Bone marrow (tissue), 2 donors: ENCODE measurements at places on chromosomes 16 and 17.

DNA sequence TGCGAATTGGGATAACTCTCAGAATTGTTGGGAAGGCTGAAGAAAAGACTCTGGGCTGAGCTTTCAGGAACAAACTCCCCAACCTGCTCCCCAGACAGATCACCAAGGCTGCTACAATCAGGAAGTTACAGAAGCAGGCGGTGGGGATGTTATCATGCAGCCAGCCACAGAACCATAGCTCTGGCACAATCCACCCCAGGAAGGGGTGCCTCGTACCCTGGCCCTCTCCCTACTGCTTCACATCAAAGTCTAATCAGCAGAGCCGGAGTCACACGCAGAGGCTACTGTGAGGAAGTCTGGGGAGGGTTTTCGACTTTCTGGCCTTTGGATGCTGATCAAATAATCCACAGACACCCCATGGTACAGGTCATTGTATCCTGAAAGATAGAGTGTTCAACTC lies 86.8 kb downstream of the NTN1 start:
- DNase-seq = no peak

GRCh38 chr16:12462426-12463280 lies 341.0 kb downstream of the CPPED1 start:
- DNase-seq = no peak

DNA sequence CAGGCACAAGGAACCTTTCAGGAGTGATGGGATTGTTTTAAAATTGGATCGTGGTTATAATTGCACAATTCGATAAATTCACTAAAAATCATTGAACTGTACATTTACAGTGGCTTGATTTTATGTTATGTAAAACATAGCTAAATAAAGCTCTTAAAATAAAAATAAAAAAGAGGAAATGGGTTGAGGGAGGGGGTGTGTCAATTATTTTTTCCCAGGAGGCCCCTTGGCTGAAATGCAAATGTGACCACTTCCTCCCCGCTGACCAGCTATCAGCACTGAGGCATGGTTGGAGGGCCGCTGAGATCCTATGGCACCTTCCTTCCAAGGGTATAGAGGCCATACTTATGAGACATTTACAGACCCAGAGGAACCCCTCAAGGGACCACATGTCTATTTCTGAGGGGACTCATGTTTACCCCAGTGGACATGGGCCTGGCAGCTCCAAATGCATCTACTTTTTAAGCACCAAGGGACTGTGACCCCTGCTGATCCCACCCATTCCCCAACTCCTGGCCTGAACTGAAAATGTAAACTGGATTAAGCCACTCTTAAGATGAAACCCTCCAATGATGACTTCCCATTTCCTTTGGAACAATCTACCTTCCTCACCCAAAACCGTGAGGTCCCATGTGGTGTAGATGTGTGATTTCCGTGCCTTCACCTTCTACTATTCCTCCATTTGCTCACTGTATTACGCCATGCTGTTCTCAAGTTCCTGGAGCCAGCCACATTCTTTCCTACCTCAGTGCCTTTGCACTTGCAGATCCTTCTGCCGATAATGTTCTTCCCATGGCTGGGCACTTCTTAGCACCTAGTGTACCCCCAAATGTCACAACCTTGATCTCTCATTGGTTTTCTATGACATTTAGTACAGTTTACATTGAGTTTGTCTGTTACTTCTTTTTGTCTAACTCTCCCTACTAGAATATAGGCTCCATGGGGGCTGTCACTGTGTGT lies 2.8 kb upstream of the IL21R start:
- peak; percentile 20 for DNase-seq

DNA sequence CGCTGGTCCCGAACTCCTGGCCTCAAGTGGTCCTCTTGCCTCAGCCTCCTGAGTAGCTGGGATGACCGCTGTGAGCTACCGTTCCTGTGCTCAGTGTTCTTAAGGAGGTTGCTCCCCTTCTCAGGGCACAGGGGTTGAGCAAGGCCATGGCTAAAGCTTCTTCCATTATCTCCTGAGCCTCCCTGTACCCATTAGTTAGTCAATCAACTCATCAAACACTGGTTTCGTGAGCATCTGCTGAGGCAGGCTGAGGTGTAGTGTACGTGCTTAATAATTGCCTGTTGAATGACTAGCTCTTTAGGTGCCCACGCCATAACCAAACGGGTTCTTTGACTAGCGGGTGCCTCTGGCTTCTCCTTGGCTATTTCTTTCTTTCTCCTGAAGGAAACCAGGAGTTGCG lies 11.7 kb downstream of the SGCA start:
- no peak for DNase-seq

- no peak for DNase-seq
Measured at GRCh38 chr17:82105417-82105881, 7.4 kb upstream of the FASN start.

DNA sequence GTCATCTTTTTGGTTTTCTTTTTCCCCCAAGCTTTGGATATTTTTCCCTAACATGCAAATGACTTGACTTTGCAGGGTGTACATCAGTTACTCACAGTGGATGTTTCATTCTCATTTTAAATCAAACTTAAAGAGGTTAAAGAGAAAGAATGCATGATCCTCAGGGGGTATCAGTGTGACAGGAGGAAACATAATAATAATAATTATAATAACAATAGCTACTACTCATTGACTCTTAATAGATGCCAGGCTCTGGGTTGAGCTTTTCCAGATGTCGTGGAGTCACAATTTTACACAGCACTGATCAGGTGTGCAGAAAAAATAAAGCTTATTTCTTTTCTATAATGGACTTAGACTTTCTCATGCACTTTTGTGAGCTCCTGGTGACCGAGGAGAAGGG lies 157.2 kb upstream of the CACNG3 start:
- no peak for DNase-seq

- DNase-seq = no peak
Measured at GRCh38 chr16:56961386-56961785, 364 bp upstream of the CETP start.

DNA sequence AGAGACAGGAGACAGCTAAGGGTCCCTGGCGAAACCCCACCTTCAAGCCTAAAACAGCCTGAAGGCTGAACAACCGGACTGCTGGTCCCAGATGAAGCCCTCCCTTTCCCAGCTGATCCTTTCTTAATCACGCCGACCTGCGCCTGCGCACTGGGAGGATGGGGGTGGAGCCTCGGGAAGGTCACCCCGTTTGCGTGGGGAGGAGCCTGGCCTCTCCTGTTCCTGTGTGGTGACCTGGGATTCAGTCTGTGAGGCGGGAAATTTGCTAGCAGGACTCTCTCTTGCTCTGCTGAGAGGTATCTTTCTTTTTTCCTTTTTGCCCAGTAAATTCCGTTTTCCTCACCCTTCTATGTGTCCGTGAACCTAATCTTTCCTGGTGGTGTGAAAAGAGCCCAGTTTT lies 9.6 kb downstream of the FAM20A start:
- DNase-seq = no peak

- DNase-seq = no peak
Measured at GRCh38 chr17:27990100-27990499, 52.4 kb upstream of the NLK start.

DNA sequence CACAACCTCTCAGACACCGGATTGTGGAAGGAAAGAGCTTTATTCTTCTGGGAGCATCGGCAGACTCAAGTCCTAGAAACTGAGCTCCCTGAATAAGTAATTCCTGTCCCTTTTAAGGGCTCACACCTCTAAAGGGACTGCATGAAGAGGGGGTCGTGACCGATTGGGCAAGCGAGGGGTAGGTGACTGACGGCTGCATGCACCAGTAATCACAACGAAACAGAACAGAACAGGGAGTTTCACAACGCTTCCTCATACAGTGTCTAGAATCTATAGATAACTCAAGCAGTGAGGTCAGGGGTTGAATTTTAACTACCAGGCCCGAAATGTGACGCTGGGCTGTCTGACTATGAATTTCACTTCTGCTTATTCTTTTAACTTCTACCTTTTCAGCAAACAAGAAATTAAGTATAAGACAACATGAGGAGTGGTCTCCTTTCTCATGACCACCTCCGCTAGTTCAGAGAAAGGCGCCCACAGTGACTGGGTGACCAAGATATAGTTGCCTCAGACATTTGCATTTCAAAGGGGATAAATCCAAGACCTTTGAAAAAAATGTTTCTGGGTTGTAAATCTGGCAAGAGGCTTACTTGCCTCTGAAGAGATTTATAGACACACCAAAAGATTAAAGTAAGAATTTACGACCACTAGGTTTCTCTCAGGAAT lies 88.4 kb upstream of the ATF7IP2 start:
- peak; percentile 9 for DNase-seq

- DNase-seq = peak; percentile 89
Measured at GRCh38 chr17:5584383-5585286, at the start of gene NLRP1. TSS of gene NLRP1 (minus strand) at chr17:5584509. CDS start at chr17:5583957, 552 bp downstream.

GRCh38 chr16:4693956-4694641 lies 737 bp downstream of the NUDT16L1 start:
- DNase-seq = no peak

- no peak for DNase-seq
Measured at GRCh38 chr16:58123896-58124600, 5.1 kb downstream of the CFAP20 start.

DNA sequence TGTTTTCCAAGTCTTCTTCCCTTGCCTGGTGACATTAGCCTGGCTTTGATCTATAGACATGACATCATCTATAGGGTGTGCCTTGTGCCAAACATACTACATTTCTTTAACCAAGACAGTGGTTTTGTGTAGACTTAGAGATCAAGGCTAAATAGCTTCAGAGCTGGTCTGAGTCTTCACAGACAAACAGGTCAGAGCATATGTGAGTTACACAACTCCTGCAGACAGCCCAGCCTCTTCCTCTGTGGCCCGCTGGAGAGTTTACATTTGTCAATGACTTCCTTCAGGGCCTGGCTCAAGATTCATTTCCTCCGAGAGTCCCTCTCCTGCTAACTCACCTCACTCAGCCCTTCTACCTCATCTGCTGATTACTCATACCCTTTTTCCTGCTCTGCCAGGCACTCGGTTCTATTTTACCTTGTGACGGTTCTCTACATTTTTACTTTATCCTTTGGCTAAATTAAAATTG lies 73.1 kb upstream of the TANC2 start:
- DNase-seq = peak; percentile 77

DNA sequence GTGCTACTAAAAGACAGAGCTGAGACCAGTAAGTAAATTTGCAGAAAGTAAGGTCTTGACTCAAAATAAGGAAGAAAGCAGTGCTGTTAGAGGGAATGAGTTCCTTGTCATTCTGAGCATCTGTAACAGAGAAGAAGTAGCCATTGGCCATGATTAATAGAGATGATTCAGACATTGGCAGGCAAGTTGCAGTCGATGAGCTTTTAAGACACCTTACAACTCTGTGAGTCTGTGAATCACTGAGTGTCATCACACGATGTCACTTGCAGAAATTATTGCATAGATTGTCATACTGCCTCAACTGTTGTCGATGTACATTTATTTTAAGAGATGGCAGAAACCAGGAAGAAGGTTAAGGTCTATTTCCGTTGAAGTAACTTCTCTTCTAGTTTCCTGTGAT lies 201.1 kb upstream of the CDH13 start:
- no peak for DNase-seq

GRCh38 chr16:1221628-1222552 lies 3.2 kb downstream of the TPSG1 start:
- DNase-seq = no peak

DNA sequence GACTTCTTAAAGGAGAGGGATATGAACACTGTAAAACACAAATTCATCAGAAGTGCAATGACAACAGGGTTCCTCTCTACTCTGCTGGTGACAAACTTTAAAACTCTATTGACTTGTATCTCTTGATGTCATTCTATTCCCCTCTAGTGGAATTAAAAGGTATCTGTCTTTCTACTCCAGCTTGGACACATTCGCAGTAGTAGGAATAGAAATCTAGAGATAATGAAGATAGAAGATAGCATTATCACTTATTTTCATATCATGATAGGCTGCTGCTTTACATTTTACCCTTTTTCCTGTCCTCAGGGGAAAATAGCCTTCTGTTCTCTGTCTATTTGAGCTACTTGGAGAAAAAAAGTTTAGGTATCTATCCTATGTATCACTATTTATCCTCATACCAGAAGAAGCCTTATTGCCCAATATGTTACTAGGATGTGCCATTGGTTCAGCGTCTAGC lies 209.6 kb upstream of the CACNG5 start:
- no peak for DNase-seq

DNA sequence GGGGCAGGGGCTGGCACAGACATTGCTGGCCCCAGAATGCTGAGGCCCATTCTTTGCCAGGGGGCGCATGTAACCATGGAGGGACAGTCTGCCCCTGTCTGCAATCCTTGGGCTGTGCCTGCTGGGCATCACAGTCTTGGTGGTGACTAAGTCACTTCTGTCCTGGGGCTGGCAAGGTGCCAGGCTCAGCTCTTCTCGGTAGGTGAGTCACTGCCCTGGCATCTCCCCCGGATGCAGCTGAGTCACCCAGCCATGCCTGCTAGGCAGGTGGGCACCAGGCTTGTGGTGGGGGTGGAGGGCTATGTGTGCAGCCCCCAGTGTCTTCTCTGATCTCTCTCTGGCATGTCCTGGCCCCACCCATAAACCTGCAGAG lies 5.6 kb downstream of the RARA start:
- DNase-seq = peak; percentile 78

- no peak for DNase-seq
Measured at GRCh38 chr16:5580772-5581171, 483.2 kb upstream of the EEF2KMT start.

DNA sequence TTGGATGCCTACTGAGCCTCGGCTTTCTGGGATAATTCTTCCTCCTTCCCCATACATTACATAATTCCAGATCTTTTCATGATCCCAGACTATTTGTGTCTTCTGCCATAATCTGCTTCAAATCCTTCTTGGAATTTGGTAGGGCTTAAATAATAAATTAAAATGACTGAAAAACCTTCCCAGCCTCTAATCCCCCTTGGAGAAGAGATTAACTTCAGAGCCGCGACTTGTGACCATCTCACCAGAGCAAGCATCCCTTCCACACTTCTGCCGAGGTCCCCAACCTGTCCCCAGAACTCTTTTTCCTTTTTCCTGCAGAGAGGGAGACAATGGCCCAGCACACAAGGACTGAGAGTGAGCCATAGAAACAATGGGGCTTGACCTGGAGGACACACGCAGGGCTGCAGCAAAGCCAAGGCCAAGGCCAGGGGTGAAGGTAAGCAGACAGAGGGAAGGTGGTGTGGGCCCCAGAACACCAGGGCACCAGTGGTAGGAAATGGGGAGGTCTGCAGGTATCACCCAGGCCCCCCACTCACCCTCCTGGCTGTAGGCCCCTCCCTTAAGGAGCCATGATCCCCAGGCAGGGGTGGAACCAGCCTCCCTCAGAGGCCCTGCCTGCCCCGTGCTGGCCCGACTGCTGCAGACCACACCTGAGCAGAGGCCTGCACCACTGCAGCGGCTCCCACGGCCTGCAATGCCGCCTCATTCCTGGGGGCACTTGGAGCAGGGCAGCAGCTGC lies 9.6 kb upstream of the BCAR1 start:
- no peak for DNase-seq

DNA sequence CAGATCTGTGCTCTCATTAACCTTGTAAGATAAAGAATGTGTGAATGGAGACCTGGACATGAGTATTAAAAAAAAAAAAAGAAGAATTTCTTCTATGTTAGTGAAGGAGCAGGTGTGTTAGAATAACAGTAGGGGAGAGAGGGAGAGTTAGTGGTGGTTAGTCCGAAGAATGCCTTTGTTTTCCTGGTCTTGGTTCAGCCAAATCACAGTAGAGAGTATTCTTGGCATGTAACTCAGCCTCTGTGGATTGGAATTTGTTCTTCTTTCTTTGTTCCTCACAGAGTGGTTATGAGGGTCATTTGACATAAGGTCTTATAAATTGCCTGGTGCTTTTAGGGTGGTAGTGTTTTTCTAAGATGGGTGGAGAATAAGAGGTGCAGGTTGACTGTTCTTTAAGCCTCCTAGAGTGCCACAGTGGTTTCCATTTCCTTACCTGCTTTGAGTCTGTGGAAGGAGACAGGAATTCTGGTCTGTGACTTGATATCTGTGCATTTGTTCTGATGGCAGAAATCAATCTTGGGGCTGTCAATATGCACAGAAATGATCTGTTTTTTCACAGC lies 17.6 kb downstream of the NUP93 start:
- no peak for DNase-seq
